ENCODE measurements at places on chromosomes 11 and 22.

- DNase-seq: no peak
Observed at GRCh38 chr22:27159716-27160295, 502.4 kb downstream of the MIAT start.

DNA sequence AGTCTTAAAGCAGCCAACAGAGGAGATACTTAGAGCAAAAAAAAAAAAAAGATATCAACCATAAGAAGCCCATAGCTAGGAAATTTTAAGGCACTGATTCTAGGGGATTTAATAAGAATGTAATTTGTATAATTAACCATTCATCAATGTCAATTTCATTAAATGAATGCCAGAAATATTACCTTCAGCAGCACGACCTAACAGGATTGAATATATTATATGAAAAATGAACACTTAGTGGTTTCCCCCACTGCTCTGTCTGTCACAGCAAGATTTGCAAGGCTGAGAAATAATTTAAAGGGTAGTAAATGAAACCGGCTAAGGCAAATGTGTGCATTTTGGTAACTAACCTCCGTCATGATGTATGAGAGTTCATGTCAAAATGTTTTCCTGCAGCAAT, 319.9 kb downstream of the KIRREL3 start:
- no peak for DNase-seq

DNA sequence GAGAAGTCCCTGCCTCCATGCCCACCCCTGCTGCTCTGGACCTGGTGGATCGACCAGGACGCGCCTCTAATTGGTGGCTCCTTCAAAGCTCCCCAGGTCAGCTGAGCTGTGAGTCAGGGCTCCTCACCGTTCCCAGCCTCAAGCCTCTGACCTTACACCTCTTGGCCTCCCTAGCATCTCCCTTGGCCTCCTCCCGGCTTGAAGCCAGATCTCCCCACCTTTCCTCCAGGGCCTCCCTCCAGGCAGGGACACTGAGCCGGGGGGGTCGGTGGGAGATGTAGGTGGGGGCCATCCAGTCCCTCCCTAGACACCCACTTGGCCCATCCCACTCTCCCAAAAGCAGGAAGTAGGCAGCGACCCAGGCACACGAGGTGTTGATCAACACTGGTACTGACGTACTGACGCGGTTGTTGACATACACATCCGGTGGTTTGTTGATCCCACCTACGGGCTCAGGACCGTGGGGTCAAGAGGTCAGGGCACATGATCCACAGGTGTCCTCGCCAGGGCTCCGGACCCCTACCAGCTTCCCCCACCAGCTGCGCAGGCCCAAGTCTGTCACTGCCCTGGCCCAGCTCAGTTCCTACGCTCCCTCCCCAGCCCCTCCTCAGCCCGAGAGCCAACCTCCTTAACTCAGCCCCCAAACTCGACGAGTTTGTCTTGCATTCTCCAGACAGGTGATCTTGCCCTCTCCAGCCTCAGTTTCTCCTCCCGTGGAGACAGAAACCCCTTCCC, 802 bp downstream of the ATG2A start:
- DNase-seq: peak; percentile 18

DNA sequence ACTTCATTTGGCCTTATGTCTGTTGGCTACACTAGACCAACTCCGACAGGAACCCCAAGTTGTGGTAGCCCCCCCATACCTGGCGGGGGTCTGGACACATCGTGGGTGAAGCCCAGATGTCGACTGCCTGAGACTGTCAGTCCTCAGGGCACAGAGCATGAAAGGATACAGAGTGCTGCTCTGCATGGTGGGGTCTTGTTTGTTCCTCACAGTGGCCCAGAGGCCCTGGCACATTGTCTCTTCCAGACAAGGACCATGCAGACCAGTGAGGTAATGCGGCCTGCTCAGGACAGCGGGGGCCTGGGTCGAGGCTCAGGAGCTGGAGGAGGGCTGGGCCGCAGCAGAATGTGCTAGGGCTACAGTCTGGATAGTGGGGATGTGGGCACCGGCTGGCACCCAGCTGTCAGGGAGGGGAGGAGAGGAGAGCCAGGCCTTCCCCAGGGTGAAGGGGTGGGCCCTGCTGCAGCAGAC, 14.6 kb downstream of the CAPN5 start:
- DNase-seq: no peak

- DNase-seq: no peak
Observed at GRCh38 chr11:128916681-128917080, 25.5 kb downstream of the KCNJ5 start.

DNA sequence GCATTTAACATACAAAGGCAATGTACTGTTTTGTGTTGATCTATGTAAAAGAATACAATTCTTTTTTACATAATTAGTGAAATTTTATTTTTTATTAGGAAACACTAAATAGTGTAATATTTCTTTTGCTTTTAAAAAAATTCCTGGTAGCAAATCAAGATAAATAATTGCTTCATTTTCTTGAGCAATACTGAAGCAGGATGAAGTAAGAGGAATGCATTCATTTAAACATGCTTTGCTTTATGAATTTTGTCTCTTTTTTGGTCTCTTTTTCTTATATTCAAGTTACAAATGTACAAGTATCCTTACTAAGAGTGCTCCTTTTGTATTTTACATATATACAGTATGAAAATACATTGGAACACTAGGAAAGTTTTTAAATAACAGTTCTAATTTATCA, 144.4 kb upstream of the TEAD1 start:
- no peak for DNase-seq

DNA sequence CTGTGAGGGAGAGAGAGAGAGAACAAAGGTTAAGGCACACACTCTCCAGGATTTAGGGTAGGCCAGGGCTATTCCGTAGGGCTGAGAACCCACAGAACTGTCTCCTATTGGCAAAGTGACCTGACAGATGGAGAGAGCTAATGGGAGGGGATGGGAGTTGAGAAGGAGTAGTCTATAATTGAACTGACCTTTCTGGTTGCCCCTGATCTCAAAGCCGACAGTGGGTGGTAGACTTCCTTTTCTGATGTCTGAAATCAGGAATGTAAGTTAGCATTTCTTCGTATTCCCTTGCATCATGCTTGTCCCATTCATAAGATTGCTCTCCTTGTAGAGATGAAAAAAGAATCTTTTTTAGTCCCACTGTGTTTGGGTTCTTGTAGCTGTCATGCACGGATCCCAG, 210.1 kb downstream of the NTM start:
- peak; percentile 48 for DNase-seq

DNA sequence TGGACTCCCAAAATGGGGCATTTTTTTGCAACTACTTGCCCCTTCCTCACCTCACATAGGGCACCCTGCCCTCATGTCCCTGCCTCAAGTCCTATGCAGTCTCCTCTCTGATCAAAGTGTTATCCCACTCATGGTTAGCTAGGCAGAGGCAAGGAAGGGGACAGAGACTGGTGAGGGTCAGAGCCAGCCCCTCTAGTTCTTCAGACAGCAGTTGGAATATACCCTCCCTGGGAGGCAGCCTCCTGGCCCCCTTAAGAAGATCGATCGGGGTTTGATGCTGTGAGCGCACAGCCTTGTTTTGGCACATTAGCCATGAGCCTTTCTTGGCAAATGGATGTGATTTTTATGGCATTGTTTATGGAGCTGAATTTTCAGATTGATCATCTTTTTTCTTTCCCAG, 436.9 kb downstream of the BUD13 start:
- DNase-seq: no peak

DNA sequence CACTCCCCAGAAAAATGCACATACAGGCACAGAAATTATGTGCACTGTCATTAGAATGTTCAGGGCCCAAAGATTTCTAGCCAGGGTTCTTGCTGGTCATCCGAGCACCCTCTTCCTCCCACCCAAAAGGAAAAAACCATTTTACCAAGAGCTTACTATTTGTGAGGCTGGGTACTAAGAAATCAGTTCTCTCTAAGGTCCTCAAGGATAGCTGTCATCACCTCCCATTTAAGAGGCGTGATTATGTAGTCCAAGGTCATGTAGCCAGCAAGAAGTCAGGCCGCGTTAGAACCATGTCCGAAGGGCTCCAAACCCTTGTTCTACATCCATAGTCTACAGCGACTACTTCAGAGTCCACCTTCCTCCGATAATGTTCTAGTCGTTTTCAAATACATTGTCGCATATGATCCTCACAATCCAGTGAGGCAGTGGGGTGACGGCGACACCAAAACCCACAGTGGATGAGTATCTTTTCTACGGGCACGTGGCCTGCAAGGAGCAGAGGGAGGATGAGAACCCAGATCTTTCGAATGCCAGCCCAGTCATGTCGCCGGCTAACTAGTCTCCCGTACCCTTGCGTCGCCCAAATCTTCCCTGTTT, 634 bp downstream of the TIMM8B start:
- DNase-seq: peak; percentile 20

DNA sequence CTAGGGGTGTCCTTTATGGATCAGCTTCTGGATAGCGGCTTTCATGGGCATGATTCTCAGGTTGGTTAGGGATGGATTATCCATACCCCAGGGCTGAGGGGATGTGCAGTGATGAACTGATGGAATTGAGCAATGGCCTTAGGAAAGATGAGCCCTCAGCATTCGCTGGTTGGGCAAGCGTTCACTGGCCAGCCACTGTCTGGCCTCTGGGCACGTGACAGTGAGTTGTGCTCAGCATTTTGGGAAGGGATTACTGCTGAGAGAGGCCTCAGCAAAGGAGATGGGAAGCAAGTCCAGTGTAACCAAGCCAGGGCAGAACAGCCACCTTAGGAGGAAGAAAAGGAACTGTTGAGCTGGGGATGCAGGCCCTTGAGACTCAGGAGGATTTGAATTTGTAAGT, 17.4 kb downstream of the UBASH3B start:
- DNase-seq: no peak

DNA sequence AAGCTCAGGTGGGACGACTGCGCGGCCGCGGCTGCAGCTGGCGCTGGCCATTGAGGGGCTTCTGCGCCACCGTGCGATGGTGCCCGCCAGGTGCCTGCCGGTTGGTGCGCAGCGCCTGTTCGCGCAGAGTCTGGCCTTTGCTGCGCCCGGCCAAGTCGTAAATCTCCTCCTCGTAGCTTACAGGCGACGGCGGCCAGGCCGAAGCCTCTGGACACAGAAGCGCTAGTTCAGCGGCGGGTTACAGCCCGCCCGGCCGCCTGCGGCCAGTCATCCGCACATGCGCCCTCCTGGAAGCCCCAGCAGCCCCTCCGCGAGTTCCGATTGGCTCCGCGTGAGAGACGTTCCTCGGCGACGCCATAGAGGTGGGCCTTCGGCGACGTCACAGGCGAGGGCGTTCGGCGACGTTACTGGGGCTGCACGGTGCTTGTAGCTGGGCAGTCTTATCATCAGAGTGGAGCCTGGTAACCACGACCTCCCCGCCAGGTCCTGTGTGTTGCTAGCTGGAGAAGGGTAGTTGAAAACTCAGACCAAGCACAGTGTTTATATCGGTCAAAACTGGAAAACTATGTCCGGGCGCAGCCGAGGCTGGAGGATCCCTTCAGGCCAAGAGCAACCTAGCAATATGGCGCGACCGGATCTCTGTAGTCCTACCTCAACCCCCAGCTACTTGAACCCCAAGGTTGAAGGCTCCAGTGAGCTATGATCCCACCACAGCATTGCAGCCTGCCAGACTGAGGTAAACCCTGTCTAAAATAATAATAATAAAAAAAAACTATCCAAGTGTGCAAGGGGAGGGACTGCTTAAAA, 265.7 kb downstream of the OR4C45 start:
- no peak for DNase-seq

GRCh38 chr22:40578171-40578570, 58.3 kb downstream of the MRTFA start:
- no peak for DNase-seq

GRCh38 chr11:30260813-30261212, 30.0 kb downstream of the FSHB start:
- DNase-seq: no peak

- no peak for DNase-seq
Observed at GRCh38 chr22:32389685-32390084, 22.4 kb downstream of the RTCB start.

DNA sequence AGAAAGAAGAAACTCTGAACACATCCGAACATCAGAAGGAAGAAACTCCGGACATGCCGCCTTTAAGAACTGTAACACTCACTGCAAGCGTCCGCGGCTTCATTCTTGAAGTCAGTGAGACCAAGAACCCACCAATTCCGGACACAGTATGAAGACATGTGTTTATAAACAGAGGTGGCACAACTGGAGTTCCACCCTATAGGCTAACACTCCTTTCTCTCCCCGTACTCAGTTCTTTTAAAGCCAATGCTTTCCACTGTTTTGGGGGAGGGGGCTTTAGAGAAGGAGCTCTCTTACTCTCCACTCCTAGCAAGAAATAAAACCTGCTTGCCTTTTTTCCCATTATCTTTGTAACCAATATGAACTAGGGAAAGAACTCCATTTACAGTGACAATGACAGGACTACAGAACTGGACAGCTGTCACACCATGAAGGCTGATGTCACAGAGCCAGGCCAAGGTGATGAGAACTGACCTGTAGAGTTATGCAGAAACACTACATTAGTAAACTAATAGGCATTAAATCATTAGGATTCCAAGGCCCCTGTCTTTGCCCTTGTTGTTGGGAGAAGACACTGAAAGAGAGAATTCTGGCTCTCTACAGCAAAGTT, 733 bp downstream of the TRIM5 start:
- DNase-seq: peak; percentile 4

DNA sequence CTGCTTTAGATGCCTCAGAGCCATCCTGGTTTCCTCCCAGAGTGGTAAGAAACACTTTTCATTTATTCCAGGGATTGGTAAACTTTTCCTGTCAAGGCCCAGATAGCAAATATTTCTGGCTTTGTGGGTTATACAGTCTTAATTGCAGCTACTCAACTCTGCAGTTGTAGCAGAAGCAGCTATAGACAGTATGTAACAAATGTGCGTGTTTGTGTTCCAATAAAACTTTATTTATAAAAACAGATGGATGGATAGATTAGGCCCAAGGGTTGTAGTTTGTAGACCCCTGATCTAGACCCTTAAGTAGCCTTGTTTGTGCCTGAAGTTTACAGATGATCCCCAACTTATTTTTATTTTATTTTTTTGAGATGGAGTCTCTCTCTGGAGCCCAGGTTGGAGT, 17.9 kb downstream of the NNMT start:
- no peak for DNase-seq

DNA sequence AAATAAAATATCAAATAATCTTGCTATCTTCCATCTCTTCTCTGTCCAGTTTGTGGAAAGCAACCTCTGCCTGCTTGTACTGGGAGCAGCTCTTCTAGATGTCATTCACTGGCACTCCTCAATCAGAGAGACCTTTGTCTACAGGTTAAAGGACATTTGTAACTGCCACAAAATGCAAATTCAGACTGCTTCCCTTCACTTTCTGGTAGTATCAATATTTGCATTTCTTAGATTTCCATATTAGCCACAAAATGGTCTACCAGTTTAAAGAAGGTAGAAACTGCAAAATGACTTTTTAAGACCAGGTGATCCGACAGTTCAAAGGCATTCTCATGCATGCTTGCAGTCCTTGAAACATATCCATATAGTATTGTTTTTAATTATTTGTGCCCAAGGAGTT, 51.7 kb upstream of the RCN1 start:
- no peak for DNase-seq
